Stimulated activated CD4-positive, alpha-beta T cell treated with anti-CD3 and anti-CD28 coated beads, TNF-alpha, amount 100 ng/mL, for 1 hour (primary cell): ENCODE measurements at places on chromosomes 5 and 9.

DNA sequence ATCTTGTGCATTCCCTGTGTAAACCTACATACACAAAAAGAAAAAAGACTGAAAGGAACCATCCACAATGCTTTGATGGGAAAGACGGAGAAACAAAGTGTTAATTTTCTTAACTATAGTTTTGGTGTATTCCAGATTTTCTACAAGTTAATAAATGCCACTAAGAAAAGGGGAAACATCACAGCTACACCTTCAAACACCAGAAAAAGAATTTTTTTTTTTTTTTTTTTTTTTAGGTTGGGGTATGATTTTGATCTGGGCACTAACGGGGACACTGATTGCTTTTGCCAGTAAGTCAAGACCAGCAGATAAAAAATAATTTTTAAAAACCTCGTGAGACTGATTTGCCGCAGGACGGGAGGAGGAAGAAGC is 334 bp upstream of the THG1L start:
- no peak for DNase-seq

- DNase-seq, result no peak
These were observed 13.9 kb upstream of the UNC5A start for GRCh38 chr5:176796411-176796810.

- no peak for DNase-seq
These were observed 81.1 kb downstream of the FAM174A start for GRCh38 chr5:100616291-100616690.

DNA sequence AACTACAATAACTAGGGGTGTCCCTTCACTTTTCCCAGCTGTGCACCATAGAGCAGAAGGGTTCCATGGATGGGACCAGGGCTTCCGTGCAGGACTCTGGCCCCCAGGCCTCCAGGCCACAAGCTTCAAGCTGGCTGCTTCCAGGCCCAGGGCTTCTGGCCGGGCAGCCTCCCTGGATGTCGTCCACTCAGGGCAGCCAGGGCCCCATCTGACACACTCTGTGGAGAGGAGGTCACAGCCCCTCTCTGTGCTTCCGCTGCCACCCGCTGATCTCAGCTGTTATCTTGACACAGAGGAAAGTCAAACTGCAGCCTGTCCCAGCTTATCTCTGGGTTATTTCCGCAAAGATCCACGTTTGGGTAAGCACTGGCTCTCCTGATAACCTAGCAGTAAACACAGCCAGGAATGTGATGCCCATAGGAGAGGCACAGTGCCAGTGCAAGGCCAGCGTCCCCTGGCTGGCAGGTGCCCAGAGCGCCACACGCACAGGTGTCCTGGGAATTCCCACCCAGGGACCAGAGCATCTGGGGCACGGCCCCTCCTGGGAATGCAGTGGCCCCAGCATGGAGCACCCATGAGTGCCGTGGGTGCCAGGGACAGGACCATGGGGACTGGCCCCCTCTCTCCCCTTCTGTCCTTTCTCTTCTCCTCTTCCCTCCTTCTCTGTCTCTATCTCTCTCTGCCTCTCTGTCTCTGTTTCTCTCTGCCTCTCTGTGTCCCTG is 15.6 kb upstream of the SLC6A19 start:
- no peak for DNase-seq

DNA sequence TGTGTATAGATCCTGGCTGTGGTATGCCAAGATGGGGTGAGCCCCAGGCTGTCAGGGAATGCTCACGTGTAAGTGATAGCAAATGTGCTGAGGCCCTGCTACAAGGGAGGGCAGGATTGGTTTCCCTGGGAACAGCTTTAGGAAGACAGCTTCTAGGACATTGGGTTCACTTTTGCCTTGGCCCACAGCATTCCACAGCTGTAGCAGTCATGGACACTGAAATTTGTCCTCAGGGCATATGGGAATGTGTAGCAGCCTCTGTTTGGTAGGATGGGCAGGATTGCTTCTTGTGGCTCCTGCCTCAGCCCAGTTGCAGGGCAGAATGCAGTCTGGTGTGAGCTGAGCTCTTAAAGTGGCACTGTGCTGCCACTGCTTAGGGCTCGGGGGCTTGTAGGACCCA is 1061.7 kb upstream of the WWC1 start:
- no peak for DNase-seq

DNA sequence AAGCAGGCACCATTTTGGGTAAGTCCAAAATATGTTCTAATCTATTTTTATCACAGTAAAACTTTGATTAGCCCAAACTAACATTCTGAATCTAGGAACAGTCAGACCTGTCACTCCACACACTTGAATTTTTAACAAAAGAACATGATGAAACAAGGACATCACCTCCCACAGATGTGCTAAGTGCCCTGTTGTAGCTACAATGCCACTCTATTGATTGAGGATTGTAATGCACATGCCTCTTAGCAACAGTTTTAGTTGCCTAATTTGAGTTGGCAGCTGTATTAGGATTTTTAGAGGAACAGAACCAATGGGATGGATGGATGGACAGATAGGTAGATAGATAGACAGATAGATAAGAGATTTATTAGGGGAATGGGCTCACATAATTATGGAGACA is 20.3 kb upstream of the RNF20 start:
- DNase-seq, result no peak

GRCh38 chr5:61790678-61791077 is 458.6 kb downstream of the ZSWIM6 start:
- DNase-seq, result no peak

- no peak for DNase-seq
These were observed 363.0 kb upstream of the RIOK2 start for GRCh38 chr5:97545886-97546535.

DNA sequence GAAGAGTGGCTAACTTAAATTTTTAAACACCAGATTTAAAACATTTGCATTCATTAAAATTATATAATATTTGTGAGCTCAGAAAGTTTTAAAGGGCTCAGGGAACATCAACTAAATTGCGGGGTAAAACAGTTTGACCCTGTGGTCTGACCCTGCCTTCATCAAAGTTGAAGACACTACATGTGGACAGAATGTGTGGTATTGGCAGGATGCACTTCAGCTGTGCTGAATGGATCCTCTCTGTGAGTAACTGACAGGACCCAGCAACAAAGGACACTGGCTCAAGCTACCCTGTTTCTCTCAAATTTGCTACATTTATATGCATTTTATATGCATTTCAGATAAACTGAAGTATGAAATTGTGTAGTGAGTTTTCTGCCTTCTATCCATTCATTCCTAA is 288.5 kb downstream of the ZNF608 start:
- DNase-seq, result no peak

GRCh38 chr5:127402361-127402760 is 111.8 kb downstream of the MEGF10 start:
- DNase-seq, result no peak

GRCh38 chr5:118611332-118611945 is 376.9 kb downstream of the DTWD2 start:
- no peak for DNase-seq

GRCh38 chr5:16881251-16881650 is 54.8 kb downstream of the MYO10 start:
- DNase-seq, result no peak

DNA sequence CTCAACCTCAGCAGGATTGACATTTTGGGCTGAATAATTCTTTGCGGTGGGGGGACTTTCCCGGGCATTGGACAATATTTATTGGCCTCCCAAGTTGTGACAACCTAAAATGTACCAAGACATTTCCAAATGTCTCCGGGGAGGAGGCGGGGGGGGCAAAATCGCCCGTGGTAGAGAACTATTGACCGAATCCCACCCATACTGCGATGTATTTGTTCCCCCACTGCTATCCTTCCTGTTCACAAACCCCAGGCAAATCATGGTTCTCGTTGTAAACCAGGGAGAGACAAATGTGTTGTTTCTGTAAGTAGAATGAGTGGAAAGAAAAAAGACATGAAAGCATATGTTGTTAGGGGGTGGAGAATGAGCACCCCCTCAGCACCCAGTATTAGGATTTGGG is 141.9 kb downstream of the PSAT1 start:
- no peak for DNase-seq

GRCh38 chr5:78335976-78336375 is 24.4 kb upstream of the SCAMP1 start:
- DNase-seq, result no peak

DNA sequence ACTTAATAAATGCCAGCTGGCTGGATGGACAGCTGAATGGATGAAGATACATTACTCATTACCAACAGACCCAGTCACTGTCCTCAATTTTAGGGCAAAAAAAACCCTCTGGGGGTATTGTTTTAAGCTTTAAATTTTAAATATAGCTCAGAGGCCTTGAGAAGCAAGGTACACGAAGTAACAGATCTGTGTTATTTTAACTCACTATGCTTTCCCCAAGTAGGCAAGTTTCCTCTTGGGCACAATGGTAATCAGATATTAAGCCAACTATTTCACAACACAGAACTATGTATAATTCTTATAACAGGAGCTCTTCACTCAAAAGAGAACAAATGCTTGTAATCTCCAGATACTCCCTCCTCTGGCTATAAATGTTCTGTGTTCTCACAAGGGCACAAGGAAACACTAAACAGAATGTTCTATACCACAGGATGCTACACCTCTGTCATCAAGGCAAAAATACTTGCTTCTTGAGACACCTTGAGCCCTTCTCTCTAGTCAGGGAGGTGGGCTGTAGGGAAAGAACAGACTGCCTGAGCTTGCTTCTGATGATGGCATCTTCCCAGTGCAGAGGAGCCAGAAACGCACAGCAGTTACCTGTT is 443.8 kb downstream of the SPOCK1 start:
- DNase-seq, result no peak

GRCh38 chr5:173165177-173166016 is 21.1 kb downstream of the BNIP1 start:
- DNase-seq, result no peak

DNA sequence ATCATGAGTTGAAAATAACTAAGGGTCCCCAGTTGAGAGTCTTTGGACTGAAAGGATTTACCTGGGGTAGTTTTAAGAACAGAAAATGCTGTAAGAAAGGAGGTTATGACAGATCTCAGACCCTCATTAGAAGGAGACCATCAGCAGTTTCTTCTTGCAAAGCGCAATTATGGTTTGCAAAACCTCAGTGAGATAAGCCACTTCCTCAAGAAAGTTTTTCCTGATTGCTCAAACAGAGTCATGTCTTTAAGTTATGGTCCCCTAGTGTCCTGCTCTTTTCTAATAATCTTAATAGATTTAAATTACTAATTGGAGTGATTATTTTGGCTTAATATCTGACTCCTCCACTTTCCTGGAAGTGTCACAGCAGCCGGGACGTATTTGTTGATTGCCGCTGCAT is 293.2 kb upstream of the KLF4 start:
- DNase-seq, result no peak

DNA sequence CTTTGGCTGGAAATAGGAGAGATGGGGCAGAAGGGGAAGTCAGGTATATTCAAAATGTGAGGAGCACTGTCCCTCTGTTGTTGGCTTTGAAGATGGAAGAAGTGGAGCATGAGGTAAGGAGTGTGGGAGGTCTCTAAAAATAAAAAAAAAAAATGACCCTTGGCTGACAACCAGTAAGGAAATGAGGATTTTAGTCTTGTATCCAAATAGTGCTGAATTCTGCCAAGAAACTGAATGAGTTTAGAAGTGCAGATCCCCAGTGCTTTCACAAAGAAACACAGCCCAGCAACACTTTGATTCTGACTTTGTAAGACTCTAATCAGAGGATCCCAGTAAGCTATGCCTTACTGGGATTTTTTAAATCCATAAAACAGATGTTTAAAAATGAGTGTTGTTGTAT is 367.9 kb downstream of the CYLC2 start:
- DNase-seq, result no peak
